ENCODE measurements at places on chromosomes 1 and 21.

DNA sequence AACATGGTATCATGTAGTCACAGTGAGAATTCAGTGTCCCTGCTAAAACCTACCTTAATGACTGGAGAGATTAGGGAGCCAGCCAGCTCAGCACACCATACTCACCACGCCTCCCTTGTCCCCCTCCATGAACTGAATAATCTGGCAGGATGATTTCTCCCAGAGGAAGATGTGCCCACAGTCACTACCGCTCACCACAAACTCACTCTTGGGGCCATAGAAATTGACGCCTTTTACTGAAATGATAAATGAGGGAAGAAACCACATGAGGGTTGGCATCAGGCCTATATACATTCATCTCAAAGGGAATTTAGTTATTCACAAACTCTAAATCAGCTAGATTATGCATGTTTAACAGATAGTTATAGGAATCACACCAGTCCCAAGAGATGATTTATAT is 17.4 kb downstream of the PEA15 start:
- DNase-seq: no peak

DNA sequence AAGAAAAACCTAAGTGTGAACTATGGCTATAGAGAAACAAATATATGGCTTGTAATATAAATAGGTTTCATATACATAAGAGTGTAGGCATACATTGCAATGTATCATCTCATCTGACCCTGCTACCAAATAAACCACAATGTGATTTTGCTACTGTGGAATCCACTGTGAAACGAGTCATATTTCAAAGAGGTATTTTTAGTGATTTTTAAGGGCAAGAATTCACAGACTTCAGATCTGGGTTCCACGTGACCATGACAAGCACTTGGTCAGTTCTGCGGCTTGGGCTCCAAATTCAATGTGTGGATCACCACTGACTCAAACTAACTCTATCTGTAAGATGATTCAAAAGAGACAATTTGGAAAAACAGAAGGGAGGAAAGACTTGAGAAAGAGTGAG is 147.0 kb upstream of the ERG start:
- DNase-seq: no peak

- no peak for DNase-seq
Measured at GRCh38 chr1:204396015-204396583, 15.5 kb downstream of the PPP1R15B start.

DNA sequence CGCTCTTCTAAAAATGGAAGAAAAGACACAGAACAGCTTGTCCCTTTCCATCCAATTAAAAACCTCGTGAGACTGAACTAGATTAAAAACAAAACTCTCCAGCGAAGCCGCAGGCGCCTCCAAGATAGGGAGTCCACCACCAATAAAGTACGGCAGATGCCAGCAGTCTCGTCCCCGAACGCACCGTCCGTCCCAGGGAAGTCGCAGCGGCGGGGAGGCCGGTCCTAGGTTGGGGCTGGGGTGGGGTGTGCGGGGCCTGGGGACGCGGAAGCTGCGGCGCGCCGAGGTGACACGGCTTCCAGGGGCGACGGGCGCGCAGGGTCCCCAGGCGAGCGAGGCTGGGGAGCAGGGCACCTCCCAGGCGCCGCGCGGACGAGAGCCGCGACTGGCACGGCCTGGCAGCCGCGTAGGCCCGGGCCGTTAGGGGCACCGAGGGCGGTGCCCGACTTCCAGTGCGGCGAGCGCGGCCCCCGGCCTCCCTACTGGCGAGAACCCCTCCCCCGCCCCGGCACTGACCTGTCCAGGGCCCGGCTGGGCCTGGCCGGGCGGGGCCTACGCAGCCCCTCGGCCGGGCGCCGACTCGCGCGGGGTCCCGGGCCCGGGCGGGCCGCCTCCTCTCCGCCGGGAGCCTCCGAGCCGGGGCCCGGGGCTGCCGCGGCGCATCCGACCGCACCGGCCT is 28.3 kb upstream of the A3GALT2 start:
- peak; percentile 41 for DNase-seq

DNA sequence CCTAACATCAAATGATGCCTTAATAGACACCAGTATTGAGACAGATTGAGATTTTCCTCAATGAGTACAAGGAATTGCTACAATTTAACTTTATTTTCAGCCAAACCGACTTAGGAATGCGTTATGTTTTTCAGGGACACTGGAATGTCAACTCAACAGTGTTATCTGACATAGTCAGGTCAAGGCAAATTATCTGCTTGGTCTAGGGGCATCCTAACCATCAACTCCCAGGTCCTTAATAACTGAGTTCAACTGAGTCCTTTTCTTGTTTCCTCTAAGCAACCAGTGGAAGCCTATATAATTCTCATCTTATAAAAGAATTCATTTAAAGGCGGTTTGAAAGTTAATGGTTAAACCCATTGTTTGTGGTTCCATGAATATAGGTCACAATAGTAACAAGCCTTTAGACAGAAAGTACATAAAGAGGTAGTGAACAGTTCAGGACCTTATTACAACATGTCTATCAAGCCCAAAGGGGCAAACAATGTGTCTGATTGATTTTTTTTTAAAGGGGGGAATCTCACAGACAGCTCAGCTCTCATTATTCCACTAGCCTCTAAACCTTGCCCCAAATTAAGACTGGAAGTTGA is 32.3 kb upstream of the NR5A2 start:
- DNase-seq: no peak

- no peak for DNase-seq
Measured at GRCh38 chr1:20071416-20071815, 1.4 kb downstream of the PLA2G5 start.

DNA sequence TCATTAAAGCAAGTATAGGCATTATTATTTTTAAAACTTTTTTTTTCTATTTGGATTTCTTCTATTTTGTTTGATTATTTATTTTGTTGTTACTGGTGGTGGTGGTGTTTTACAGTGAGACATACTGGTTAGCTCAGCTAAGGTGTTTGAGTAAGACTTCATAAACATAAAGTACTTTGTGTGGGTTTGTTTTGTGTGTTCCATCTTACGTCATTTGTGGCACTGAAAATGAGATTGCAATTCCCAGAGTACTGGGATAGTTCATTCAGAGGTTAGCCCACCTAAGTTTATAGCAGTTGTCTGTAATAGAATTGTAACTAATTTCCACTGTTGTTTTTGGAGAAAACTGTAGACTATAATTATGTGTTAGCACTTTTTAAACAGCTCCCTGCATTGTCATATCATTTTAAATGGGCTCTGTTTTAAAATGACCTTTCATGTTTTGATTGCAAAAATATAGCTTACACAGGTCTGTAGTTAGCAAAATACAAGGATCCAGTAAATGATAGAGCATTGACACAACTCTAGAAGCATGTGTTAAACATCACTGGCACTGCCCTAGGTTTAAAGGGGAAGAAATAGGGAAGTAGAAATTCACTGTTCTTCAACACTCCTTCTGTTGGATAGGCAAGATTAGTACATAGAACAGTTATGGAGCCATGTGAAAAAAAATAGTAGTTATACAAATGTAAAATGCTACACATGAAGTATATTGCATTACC is 171.7 kb downstream of the NFIA start:
- no peak for DNase-seq

DNA sequence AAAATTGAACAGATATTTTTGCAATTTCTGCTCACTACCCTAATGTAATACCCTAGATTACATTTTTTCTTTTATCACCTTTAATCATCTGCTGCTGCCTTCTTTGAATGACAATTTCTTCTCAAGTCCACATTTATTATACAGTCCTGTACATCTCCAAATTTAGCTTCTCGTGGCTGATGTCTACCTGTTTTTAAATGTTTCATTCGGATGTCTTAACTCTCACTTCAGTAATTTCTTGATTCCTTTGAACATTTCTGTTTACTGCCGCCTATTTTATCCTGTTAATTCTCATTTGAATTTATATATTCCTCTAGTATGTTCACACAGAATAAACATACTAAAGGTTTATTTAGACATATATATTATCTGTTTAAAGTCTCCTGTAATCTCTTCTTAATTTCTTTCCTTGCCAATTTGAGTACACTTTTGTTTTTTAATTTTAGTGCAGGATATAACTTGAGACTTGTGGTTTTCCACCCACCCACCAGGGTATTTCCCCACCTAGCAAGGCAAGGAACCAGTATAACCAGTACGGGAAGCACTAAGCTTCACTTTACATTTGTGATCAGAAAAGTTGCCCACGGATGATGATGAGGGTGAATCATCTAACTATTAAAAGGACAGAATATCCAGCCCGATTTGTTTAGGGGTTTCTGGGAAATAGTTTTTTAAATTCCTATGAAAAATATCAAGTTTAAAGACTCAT is 12.7 kb downstream of the INSL5 start:
- DNase-seq: peak; percentile 61

DNA sequence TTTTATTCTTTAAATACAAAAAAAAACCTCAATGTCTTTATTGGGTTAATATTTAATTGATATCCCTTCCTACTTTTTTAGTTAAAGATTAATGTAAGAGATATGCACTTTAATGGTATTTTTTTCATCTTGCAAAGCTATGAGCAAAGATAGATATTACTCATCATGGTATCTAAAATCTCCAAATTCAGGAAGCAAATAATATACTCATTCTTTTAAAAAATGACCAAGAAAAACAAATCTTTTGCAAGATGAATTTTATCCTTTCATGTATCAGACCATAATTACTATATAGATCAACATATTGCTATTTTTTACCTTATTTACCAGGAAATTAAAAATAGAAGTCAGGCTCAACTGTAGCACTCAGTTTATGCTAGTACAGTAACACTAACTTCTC is 330.4 kb downstream of the KCNT2 start:
- DNase-seq: no peak

DNA sequence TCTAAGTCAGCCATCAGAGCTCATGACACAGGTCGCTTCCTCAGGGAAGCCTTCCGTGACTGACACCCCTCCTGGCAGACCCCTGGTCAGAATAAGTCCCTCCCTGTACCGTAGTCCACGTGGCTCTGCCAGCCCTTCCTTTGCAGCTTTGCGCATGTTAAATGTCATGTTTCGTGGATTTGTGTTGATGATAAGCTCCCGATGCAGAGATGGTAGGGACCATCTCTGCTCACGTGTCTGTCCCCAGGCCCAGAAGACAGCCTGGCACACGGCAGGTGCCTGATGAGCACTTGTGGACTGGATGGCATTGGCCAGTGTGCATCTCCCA is 75.9 kb downstream of the DHRS3 start:
- no peak for DNase-seq

GRCh38 chr21:36178349-36178748 is 21.7 kb downstream of the DOP1B start:
- no peak for DNase-seq
